ENCODE measurements at places on chromosomes 4 and X.

- DNase-seq, result no peak
Measured at GRCh38 chr4:5552451-5552850, 155.9 kb downstream of the EVC2 start.

DNA sequence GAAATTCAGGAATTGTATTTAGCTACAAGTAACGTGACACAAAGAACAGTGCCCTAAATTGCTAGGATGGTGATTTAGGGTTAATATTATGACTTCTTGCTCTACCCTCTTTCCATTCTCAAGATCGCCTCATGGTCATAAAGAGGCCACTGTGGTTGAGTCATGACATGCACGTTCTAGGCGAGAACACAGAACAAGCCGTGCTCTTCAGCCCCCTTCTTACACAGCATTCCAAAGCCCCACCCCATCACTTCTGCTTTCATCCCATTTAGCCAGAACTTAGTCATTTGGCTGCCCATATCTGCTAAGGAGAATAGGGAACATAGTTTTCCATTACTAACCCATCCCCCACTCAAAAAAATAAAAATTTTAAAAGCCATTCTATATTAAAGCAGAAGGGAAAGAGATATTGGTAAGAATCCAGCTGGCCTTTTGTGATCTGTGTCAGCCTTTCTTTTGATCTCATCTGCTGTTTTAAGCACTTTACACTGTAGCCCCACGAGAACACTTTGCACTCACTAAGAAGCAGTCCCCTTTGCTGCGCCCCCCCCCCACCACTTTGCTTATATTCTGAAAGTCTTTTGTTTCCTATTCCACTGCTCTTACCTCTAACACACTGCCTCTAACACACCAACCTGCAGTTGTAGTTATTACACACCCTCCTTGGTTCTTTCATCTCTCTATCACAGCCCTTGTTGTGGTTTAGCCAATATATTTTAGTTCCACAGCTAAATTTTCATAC is 28.4 kb downstream of the NPNT start:
- DNase-seq, result peak; percentile 76

GRCh38 chr4:68765876-68766275 is 49.9 kb upstream of the UGT2B10 start:
- no peak for DNase-seq

- DNase-seq, result no peak
Measured at GRCh38 chr4:4394644-4395043, 7.7 kb downstream of the NSG1 start.

GRCh38 chrX:150051096-150051495 is 112.8 kb upstream of the EOLA2 start:
- DNase-seq, result no peak

DNA sequence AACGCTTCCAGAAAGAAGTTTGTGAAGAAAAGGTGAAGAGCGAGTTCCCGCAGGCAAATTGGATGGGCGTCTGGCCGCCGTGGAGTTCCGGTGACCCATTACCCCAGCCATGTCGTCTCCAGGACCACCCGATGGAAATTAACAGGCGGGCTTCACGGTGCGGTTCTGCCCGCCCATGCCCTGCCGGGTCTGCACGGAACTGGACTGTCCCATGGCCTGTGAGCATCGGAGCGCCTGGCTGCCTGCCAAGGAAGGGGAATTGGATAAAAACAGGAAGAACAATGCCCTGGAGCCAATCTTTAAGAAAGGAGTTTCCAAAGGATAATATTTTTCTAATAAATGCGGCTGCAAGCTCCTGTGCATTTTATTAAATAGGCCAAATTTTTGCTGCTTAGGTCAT is 319.8 kb upstream of the SLC7A11 start:
- DNase-seq, result no peak

GRCh38 chr4:181225616-181226261 is 1017.5 kb upstream of the TENM3 start:
- DNase-seq, result no peak

- DNase-seq, result no peak
Measured at GRCh38 chr4:147447786-147448185, 33.1 kb upstream of the EDNRA start.

DNA sequence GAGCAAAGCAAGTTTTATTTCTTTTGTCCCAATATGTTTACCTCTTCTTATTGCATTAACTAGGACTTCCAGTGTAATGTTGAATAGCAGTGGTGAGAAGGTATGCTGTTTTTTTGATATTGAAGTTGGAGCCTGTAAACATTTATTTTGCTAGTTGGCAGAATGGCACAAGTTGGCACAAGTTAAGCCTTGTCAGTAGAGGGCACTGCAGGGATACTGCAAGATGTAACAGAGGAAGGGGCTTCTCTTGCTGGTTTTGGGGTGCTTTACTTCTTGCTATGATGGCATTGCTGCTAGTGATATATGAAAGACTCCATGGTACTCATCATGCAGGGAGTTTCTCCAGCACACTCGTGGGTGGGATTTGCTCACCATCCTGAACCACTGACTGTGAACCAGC is 327.3 kb upstream of the ARX start:
- no peak for DNase-seq

DNA sequence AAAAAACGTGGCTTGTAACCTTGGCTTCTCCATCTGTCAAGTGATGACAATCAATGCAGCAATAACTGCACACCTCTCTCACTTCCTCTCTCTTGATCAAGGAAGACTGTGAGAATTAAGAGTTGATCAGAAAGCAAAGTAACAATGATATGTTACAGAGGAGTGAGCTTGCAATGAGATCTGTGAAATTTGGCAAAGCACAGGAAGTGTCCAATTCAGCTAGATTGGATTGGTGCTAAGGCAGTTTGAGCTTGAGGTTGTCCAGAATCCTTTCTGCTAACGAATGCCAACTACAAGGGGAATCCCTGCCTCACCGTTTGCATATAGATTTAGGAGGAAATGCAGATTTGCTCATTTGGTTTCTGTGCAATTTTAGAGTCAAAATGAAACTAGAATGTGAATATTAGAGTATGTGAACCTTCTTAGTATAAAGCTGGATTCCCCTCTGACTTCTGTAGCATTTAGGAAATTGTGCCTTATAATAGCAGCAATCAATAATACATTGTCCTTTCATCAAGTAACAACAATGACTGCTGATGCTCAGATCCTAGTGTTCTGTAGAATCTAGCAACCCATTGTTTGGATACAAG is 346.4 kb downstream of the PTTG2 start:
- no peak for DNase-seq

DNA sequence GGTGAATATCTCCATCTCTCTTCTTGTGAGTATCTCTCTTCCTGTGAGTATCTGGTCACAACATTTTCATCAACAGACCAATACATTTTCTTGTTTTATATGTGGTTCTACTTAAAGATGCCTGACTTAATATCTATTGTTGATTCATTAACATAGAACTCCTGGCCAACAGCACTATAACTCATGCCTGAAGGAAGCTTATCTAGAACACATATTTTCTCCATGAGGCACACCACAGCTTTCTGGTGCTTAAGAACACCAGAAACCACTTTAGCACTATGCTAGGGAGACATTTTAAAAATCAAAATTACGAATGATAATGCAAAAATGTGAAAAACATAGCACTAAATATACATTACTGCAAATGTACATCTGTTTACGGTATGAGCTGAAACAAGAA is 190.4 kb downstream of the GABRB1 start:
- DNase-seq, result peak; percentile 43

GRCh38 chr4:153676486-153676885 is 7.6 kb upstream of the TLR2 start:
- no peak for DNase-seq

DNA sequence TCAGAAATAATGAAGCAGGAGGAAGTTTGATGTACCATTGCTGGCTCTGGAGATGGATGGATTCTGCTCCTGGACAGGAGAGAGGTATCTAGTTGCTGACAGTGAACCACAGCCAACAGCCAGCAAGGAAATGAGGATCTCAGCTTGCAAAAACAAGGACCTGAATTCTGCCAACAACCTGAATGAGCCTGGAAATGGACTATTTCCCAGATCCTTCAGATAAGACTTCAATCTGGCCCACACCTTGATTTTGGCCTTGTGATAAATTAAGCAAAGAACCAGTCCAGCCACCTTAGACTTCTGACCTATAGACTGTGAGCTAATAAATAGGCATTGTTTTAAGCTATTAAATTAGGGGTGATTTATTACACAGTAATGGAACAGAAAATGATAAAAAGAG is 220.3 kb downstream of the ADAMTS3 start:
- DNase-seq, result no peak

DNA sequence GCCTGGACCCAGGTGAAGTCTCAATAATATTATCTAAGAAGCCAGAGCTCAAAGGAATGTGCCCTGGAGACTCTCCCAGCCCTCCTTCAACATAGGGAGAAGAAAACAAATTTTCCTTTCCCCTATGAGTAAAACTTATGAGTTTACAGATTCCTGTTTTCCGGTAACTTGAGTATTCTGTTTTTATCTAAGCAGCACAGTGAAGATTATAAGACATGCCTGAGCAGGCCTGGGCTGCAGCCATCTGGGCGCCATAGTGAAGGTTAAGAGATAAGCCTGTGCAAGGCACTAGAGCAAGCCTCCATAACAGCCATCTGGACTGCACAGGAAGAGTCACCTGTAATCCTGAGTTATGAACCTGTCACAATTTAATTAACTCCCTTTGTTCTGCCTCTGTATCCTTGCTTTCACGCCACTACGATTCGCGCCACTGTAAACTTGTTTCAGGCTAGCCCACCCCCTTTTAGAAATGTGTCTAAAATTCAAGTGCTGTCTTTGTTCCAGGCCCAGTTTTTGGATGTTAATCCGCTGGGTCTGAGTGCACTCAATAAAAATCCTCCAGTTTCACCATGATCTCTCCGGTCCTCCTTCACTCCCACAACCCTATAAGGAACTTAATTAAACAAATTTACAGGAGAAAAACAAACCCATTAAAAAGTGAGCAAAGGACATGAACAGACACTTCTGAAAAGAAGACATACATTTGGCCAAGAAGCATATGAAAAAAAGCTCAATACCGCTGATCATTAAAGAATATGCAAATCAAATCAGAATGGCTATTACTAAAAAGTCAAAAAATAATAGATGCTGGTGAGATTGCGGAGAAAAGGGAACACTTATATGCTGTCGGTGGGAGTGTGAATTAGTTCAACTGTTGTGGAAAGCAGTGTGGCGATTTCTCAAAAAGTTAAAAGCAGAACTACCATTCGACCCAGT is 189.5 kb downstream of the APBB2 start:
- no peak for DNase-seq

- DNase-seq, result no peak
Measured at GRCh38 chrX:101362757-101363156, 14.2 kb upstream of the TIMM8A start.

GRCh38 chr4:154491341-154492271 is at the start of gene DCHS2:
DCHS2 (minus strand) TSS chr4:154491799; CDS start chr4:154491355, 444 bp downstream.
- no peak for DNase-seq

- DNase-seq, result no peak
Measured at GRCh38 chr4:129645461-129645860, 549.5 kb downstream of the C4orf33 start.

- DNase-seq, result no peak
Measured at GRCh38 chrX:47648376-47648775, 2.0 kb downstream of the ELK1 start.

GRCh38 chrX:68719904-68720614 is 72.6 kb downstream of the STARD8 start:
- DNase-seq, result no peak

DNA sequence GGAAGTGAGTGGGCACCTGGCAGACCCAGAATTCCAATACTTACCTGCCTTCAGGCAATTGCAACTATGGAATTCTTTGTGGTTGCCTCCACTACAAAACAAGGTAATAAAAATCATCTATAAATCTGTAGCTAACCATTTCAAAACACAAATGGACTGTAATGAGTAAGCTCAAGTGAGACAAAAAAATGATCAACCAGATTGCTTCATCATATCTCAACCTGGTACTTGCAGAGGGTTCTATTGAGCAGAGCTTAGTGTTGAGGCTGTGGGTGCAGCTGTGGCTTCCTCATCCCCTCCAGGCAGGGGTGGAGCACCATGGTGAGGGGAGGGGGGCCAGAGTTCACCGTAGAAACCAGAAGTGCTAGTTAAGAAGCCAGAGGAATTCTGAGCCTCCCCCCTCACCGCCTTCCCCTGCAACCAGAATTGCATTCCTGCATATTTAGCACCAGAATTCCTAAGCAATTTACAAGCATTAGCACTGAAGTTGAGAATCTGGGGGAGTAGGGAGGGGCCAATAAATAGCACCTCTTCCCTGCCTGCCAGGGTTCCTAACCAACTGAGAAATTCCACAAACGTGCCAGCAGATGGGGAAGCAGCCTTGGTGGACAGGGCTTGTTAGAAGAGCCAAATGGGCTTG is 11.5 kb downstream of the CTAG1A start:
- DNase-seq, result no peak

GRCh38 chr4:89283226-89284009 is 24.2 kb downstream of the GPRIN3 start:
- peak; percentile 31 for DNase-seq

DNA sequence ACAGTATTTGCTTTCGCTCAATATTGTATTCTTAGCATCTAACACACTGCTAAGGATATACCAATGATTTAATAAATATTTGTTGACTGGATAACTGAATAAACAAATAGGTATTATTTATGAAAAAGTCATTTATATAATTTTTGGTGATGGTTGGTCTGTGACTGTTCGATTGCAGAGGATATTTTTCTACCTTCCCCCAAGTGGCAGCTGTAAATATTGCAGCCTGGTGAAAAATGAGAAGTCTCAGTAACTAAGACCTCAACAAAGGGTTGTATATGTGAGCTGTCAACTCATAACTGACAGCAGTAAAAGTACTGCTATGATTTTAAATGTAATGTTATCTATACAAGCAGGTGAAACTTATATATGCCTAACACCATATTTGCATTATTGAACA is 36.0 kb downstream of the HTR2C start:
- no peak for DNase-seq

- DNase-seq, result peak; percentile 14
Measured at GRCh38 chr4:23782778-23783437, 106.9 kb downstream of the PPARGC1A start.

DNA sequence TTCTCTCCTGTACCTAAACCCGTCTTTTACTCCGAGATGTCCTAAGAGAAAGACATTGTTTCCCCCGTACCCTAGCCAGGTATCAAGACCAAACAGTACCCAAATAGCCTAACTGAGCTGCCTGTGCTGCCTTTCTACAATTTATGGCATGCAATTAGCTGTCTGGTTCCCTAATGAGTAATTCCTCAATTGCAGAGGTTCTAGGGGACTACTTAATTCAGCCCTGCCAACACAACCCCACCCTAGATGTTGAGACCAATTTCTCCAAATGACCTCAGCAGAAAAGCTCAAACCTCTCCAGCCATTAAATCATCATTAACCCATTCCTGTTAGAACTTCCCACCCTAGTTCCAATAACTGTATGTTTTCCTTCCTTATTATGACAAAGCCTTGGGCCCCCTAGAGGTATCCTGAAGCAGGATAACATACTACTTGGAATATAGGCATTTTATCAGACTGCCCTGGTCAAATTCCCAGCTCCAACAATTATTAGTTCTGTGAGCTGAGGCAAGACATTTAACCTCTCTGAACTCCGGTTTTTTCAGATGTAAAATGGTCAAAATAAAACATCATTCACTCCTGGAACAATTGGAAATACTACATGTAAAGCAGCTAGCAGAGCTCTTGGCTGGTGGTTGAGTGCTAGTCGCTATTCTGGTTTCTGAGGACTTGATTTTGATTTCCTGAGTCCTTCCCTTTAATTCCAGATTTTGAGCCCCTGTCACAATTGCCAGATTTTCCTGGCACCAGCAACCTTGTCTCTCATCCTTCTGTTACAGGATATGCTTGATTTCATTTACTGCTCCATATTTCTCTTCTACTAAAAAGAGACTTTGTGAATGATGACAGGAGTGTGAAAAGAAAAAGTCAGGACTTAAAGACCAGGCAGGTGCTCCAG is 244.6 kb upstream of the TENM3 start:
- DNase-seq, result no peak

All from skeletal muscle cell (primary cell).